ENCODE measurements at places on chromosomes 7 and 10.

- DNase-seq: no peak
Measured at GRCh38 chr7:64602086-64602485, 39.2 kb upstream of the ZNF680 start.

DNA sequence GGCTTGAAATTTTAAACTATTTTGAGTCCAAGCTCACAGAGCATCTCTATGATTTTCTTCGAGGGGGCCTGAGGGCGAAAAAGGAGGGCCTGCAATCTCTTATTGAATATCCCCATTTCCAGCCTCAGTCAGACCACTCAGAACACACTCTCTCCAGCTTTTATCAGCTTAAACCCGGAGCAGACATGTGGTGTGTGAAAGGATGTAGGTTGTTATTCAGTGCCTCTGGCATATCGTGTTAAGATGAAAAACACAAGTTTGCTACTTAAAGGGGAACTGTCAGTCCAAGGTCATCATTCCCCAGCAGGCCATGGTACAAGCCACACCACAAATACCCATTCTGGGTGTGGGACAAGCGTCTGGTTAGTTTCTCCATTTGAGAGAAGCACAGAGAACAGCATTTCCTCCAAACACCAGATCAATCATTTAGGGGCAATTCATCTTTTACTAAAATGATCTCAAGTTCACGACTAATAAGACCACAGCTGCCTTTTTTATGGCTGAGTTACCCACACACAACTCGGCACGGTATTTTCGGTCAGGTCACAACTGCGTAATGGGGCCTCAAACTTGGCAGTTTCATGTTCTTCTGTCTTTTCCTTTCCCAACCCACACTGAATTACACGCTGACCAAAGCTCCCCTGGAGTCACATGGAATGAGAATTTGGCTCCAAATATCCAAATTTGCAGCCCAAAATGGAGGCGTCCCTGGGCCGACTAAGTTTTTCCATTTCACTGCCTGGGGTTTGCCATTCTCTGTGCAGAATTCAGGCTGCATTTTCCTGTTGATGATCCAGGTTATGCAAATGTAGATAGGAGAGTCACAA lies 188.4 kb downstream of the SEM1 start:
- DNase-seq: no peak

- no peak for DNase-seq
Measured at GRCh38 chr10:97356318-97356914, 21.9 kb upstream of the FRAT2 start.

DNA sequence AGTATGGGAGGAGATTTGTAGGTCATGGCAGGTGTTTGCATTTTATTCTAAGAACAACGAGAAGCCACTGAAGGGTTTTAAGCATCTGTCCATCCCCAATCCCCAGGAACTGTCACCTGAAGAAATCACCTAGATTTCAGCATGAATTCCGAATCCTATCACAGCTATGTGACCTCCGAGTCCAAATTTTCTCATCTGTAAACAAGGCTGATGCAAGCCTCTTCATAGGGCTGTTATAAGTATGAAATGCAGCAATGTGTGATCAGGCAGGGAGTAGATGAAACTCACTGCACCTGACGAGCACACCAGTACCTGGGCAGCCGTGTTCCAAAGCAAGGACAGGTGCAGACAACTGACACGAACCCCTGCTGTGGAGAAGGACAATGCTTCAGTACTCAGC lies 14.0 kb downstream of the HABP2 start:
- no peak for DNase-seq

- no peak for DNase-seq
Measured at GRCh38 chr10:122632031-122632430, 67.6 kb downstream of the C10orf120 start.

DNA sequence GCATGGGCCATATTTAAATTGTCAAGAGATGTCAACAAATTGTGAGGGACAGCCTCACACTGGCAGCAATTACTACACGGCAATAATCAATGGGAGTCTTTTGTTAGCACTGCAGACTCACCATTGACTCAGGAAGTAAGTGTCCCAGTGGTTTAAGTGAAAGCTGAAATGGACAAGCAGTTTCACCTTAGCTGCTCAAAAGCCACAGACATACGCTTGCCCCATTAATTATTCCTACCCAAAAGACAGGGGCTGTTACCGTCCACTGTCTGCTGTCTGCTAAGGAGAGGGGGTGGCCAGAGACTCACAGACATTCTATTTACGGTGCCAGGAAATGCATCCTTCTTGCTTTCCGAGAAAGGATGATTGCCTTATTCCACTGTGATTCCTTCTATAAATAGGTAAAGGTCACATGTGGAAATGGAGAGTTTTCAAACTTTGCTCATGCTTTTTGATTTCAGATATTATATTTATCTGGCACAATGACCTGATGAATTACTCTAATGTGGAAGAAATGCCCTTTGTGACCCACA lies 309.7 kb upstream of the NFE2L3 start:
- no peak for DNase-seq

- DNase-seq: no peak
Measured at GRCh38 chr7:33743594-33743993, 161.7 kb upstream of the BMPER start.

DNA sequence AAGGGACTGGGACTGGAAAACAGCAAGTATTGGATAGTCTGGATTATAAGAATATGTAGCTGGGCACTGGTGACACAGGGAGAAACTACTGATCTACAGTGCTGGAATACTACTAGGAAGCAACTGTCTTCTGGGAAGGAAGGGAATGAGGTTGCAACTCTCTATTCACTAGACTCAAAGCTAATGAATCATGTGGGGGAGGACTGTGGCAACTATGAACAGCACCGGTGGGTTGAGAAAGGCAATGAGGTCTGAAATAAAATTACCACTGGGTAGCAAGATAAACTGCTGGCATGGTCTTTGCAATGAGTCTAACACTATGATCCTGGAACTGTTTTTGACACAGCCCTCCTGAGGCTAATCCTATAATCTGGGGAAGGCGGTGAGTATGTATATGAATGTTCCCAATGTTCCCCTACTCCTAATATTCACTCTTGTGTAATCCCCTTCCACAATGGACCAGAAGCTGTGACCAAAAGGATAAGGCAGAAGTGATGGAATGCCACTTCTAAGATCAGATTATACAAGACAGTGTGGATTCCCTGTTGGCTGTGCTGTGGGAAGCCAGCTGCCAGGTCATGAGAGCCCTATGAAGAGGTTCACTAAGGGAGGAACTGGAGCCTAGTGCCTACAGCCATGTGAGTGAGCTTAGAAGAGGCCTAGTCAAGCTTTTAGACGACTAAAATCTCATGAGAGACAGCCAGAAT lies 101.3 kb upstream of the DNAJB12 start:
- no peak for DNase-seq

Data from germinal center (tissue), 1 donor.